ENCODE measurements at places on chromosomes 12 and 14.

- H3K4me3 ChIP-seq, result no peak overlapping the region
- no peaks in the 10 kb centered on the region for H3K36me3 ChIP-seq
- no peak overlapping the region for H3K27ac ChIP-seq
- peaks cover 5% of the 10 kb centered on the region for H3K4me1 ChIP-seq
These were observed 13.9 kb upstream of the MYL2 start for GRCh38 chr12:110934093-110934852.

- H3K27ac ChIP-seq, result no peak overlapping the region
- H3K27me3 ChIP-seq, result no peaks in the 10 kb centered on the region
- no peaks in the 10 kb centered on the region for H3K36me3 ChIP-seq
- H3K4me1 ChIP-seq, result no peaks in the 10 kb centered on the region
These were observed 156.7 kb downstream of the TMTC3 start for GRCh38 chr12:88298761-88299242.

DNA sequence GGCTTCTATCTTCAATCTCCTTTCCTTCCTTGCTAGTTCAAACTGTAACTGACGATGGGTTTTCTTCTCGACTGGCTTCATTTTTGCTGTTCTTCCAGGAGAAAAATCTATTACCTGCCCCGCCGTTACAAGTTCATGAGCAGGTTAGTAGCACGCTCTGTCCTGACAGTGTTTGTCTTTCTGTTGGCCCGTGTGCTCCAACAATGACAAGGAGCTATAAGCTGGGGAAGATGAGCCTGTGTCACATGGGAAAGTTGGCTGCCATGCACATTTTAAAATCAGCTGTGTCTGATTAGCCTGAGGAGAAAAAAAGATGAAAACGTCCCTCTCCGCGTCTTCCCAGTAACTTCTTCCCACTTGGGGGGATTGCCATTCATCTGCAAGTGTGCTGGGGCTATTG lies 180.2 kb downstream of the ANO4 start:
- no peaks in the 10 kb centered on the region for H3K27me3 ChIP-seq
- no peak overlapping the region for H3K4me3 ChIP-seq
- DNase-seq, result no peak
- no peaks in the 10 kb centered on the region for H3K4me1 ChIP-seq

GRCh38 chr12:12217018-12217359 lies 49.9 kb downstream of the LRP6 start:
- H3K27ac ChIP-seq, result no peak overlapping the region
- DNase-seq, result no peak
- no peaks in the 10 kb centered on the region for H3K27me3 ChIP-seq
- peaks cover 15% of the 10 kb centered on the region for H3K4me1 ChIP-seq
- H3K4me3 ChIP-seq, result no peak overlapping the region
- no peaks in the 10 kb centered on the region for H3K36me3 ChIP-seq

- H3K36me3 ChIP-seq, result no peaks in the 10 kb centered on the region
- DNase-seq, result no peak
- no peak overlapping the region for H3K4me3 ChIP-seq
- H3K27me3 ChIP-seq, result no peaks in the 10 kb centered on the region
- H3K27ac ChIP-seq, result no peak overlapping the region
These were observed 80.6 kb upstream of the DBX2 start for GRCh38 chr12:45131506-45131905.

Data from heart right ventricle (tissue), 16 donors.